ENCODE measurements at places on chromosomes 2 and 18. TPM values are rescaled to one million over a fixed set of nuclear protein-coding genes. Genes with fewer than 3 reads are reported as not detected.

Gene ATP5MC3
- 365 TPM for polyA plus RNA-seq

Gene SKOR2
- polyA plus RNA-seq, result not detected

Gene SLC25A12
- 16.3 TPM for polyA plus RNA-seq

Gene COL4A4
- polyA plus RNA-seq, result not detected

Gene KIAA2012
- polyA plus RNA-seq, result 0.04 TPM

Gene NAT8
- not detected for polyA plus RNA-seq

Gene OTOS
- polyA plus RNA-seq, result 0.34 TPM

Gene NOSTRIN
- polyA plus RNA-seq, result 0.15 TPM

Gene SLC16A14
- 0.49 TPM for polyA plus RNA-seq

Gene EMX1
- polyA plus RNA-seq, result not detected

Gene TCF23
- not detected for polyA plus RNA-seq

Gene AQP12B
- not detected for polyA plus RNA-seq

Gene BOLL
- polyA plus RNA-seq, result not detected

Gene ADAM23
- 10.3 TPM for polyA plus RNA-seq

Gene ACMSD
- polyA plus RNA-seq, result not detected
